NCI-H187 treated with DMSO at 0.1 percent for 48 hours (cell line): ENCODE measurements at places on chromosomes 11 and 22.

DNA sequence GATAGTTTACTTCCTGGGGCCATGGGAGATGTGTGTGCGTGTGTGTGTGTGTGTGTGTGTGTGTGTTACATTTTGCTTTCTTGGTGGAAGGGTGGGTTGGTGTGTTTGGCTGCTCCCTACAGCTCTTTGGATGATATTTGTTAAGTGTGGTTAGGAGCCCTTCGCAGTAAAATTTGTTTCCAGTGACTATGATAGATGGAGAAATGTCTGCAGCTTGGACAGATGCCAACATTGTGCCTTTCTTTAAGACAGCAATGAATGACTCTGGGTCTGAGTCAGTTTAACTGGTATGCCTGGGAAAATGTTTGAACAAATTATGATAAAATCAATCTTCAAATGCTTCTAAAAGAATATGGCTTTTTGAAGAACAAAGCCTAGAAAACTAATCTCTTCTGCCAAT, 102.7 kb upstream of the TRPC6 start:
- DNase-seq: no peak

GRCh38 chr11:134245434-134245833, 7.7 kb downstream of the THYN1 start:
- no peak for DNase-seq

GRCh38 chr22:27670701-27671412, 130.7 kb downstream of the MN1 start:
- no peak for DNase-seq

DNA sequence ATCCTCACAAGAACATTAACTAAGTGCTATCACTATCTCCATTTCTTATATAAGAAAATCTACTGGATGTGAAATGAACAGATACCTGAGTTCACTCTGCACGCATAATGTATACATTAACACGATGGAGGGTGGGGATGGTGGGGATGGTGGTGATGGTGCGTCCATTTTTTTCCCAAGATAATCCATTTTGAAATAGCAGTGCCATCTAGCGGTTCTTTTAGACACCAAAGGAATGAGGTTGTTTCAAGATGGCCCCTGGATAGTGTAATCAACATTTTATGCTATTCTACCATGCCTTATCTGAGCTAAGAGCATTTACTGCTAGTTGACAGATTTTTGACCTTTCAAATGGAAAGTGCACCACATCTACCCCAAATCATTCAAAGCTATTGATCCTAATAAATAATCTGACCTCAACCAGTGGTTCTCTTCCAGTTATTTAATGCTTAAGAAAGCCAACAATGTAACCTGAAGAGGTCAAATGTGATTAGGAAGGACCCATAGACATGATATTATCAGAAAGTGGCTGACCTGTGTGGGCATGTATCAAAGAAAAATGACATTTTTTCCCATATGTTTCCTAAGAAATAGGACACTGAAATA, 714.7 kb upstream of the TENM4 start:
- DNase-seq: peak; percentile 71

GRCh38 chr11:134573857-134574256, 161.8 kb upstream of the B3GAT1 start:
- no peak for DNase-seq

DNA sequence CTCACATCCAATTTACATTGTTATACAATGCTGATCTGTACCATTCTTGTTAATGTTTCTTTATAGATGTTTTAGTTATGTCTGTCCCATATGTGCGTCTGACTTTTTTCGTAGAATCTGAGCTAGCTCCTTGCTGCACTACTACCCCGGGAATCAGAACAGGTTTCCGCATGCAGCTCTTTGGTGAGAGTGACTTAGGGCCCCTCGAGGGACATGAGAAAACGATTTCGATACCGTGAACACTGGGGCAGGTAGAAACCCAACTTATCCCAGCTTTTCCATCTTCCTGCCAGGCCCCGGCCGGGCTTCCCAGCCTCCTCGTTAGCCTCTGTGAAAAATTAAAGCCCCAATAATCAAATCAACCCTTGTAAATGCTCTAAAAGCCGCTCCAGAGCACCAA, 23.4 kb upstream of the PKNOX2 start:
- DNase-seq: no peak

DNA sequence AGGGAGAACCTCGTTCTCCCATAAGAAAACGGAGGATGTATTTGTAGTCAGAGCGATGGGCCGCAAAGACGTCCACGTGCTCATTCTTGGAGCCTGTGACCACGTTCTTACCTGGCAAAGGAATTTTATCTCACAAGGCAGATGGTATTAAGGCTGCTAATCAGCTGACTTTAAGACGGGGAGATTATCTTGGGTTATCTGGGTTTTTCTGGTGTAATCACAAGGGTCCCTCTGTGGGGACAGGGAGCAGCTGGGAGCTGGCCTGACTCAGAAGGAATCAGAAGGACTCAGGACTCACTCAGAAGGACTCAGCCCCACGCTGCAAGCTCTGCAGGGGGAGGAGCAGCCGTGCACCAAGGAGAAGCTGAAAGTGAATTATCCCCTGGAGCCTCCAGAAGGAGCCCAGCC, 7.5 kb upstream of the SIGIRR start:
- no peak for DNase-seq

- no peak for DNase-seq
Observed at GRCh38 chr11:97140885-97141494, 751.2 kb downstream of the JRKL start.

GRCh38 chr22:35777335-35777975, 59.8 kb downstream of the APOL5 start:
- no peak for DNase-seq

DNA sequence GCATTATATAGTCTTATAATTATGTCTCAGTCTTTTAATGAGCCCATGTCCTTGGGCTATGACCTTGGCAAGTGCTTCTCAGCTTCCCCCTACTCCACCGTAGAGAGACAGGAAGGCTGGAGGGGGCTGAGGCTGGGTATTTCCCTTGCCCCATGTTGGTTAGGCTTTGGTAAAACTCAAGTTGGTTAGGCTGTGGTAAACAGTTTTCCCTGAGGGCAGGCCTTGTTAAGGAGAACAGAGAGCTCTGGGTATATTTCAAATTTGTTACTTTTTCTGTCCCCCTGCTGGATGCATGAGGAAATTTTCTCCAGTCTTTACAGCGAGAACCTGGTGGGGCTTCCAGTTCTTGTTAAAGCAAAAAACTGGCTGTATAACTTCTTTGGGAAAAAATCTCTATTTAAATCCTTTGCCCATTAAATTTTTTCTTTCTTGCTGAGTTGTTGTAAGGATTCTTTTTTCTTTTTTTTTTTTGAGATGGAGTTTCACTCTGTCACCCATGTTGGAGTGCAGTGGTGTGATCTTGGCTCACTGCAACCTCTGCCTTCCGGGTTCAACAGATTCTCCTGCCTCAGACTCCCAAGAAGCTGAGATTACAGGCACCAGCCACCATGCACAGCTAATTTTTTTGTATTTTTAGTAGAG, 12.2 kb upstream of the DCHS1 start:
- DNase-seq: no peak

DNA sequence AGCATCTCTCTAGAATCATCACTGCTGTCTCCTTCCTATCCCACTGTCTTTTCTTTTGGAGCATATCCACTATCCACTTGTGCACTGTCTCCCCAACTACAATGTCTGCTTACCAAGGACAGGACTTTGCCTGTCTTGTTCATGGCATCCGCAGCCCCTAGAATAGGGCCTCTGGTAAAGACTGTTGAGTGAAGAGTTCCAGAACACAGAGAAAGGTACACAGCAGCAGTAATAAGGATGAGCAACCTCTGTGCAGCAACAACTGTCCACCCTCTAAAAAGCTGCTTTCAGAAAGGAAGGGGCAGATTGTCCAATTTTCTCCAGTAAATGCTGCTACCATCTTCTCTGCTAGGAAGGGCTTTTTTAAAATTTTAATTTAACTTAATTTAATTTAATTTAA, 25.5 kb upstream of the BIRC3 start:
- DNase-seq: no peak

- no peak for DNase-seq
Observed at GRCh38 chr11:66950112-66950535, 8.1 kb downstream of the PC start.

DNA sequence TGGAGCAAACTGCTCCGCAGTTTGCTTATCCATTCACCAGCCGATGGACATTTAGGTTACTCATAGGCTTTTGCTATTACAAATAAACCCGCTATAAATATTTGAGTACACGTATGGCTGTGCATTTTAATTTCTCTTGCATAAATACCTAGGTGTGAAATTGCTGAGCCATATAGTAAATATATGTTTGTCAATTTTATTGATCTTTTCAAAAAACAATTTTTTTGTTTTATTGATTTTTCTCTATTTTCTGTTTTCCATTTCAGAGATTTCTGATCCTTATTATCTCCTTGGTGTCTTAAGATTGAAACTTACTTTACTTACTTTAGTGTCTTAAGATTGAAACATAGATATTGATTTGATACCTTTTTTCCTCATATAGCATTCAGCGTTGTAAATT, 4.5 kb downstream of the ZNF74 start:
- no peak for DNase-seq

GRCh38 chr11:110000850-110001249, 92.3 kb upstream of the ZC3H12C start:
- no peak for DNase-seq

GRCh38 chr11:95671768-95672167, 117.8 kb downstream of the FAM76B start:
- no peak for DNase-seq

- DNase-seq: no peak
Observed at GRCh38 chr11:13301522-13301921, 23.9 kb downstream of the BMAL1 start.

- no peak for DNase-seq
Observed at GRCh38 chr11:101045415-101045814, 84.2 kb downstream of the PGR start.

GRCh38 chr22:43566021-43566420, 154.2 kb downstream of the MPPED1 start:
- DNase-seq: no peak

DNA sequence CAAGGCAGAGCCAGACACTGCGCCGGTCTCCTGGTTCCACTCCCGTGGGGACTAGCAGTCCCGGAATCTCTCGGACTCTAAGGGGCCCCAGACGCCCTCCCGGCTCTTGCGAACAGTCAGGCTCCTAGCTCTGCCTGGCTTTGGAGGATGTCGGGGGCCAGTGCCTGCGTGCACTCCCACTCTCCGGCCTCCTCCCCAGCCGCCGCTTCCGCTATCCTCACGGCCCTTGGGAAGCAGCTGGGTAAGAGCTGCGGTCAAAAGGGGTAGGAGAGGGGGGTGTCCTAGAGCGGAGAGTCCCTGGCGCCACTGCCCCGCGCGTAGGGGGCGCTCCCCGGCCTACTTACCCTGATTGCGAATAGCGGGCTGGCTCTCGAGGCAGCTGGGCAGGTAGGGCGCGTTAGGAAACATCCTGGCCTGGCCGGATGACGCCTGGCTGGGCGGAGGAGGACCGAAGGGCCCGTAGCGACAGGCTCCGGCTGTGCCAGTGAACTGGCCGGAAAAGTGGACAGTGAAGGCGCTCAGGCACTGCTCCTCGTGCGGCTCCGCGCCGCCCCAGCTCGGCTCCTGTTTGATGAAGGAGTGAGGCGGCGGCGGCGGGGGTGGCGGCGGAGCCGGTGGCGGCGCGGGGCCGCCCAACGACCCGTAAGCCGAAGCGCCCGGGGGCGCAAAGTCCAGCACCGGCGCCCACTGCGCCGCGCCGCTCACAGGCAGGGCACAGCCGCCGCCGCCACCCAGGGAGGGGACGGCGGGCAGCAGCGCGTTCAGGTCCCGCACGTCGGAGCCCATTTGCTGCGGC, 785 bp downstream of the WT1 start:
- DNase-seq: no peak

GRCh38 chr11:131669401-131669780, 299.0 kb downstream of the NTM start:
- DNase-seq: no peak

DNA sequence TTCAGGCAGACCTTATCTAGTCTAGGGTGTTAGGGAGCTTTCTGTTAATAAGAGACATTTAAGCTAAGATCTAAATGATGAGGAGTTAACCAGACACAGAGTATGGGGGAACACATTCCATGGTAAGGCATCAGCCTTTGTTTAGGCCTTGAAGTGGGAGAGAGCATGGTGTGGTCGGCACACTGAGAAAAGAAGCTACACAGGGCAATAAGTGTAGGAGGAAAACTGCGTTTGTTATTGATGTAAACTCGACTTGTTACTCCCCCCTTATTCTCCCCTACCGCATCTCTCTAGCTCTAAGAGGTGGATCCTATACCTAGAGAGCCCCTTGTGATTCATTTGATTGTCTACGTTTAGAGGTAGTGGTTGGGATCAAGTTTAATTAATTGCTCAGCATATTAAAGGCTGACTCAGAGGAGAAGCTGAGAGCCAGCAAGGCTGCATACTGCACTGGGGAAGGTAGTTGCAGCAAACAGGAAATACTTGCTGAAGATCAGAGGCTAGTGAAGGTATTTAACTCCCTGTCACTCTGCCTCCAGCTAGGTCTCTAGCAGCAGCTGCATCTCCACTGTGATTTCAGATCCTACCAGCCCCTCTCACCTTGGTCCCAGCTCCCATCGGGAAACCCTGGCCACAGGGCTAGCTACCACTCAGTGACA, 86.8 kb upstream of the TEAD1 start:
- DNase-seq: no peak

DNA sequence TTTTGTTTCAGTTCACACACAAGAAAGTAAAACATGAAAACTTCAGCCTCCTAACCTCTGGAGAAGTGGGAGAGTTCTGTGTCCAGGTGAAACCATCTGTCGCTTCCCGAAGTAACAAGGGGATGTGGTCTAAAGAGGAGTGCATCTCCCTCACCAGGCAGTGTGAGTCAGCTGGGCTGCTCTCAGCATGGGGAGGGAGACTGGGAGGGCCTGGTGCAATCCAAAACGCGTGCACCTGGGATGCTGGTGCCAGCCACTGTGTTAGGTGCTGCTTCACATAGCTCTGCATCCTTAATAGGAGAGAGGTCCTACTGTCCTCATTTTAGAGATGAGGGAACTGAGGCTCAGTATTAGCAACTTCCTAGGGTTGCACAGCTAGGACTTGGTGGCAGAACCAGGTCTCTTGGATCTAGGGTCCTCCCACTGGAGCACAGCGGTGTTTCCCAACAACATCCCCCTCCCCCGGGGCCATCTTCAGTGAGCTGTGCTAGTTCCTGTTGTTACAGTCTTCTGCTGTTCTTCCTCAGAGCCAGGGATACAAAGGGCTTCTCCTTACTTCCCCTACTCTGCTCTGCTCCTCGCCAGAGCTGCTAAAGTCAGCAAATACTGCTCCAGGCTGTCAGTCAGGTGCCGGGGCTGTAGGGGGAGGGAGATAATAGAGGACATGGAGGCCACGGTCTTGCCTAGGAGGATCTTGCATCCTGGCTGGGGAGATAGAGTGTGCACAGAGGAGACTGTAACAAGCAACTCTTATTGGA, 8.0 kb downstream of the IL10RA start:
- no peak for DNase-seq

GRCh38 chr11:10918275-10918674, 60.4 kb upstream of the ZBED5 start:
- no peak for DNase-seq

DNA sequence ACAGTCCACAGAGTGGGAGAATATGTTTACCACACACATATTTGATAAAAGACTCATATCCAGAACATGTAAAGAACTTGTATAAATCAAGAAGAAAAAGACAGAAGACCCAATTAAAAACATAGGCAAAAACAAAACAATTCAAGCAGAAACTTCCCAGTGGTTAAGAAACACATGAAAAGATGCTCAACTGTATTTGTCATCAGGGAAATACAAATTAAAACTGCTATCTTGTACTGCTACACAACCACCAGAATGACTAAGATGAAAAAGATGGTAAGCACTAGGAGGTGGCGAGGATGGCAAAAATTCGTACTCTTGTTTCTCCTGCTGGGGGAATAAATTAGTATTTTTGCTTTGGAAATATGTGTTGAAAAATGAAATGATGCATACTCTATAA, 192.3 kb upstream of the C11orf87 start:
- DNase-seq: no peak

GRCh38 chr11:83721263-83721662, 435.1 kb upstream of the CCDC90B start:
- DNase-seq: no peak
